ENCODE measurements at places on chromosomes 2 and 18. TPM values are rescaled to one million over a fixed set of nuclear protein-coding genes. Genes with fewer than 3 reads are reported as not detected.

The TACR1 gene
- under 0.01 TPM for total RNA-seq

The IL37 gene
- total RNA-seq: not detected

The AMER3 gene
- total RNA-seq: not detected

The CFAP65 gene
- not detected for total RNA-seq

The PRSS56 gene
- not detected for total RNA-seq

The TYMS gene
- total RNA-seq: 7.4 TPM

The IL36RN gene
- total RNA-seq: 0.09 TPM

The TRIM43 gene
- not detected for total RNA-seq

The UGT1A10 gene
- total RNA-seq: 0.83 TPM
